Sigmoid colon (tissue), 7 donors: ENCODE measurements at places on chromosomes 4 and X.

GRCh38 chr4:33111117-33111516 lies 2390.9 kb downstream of the PCDH7 start:
- DNase-seq: no peak

DNA sequence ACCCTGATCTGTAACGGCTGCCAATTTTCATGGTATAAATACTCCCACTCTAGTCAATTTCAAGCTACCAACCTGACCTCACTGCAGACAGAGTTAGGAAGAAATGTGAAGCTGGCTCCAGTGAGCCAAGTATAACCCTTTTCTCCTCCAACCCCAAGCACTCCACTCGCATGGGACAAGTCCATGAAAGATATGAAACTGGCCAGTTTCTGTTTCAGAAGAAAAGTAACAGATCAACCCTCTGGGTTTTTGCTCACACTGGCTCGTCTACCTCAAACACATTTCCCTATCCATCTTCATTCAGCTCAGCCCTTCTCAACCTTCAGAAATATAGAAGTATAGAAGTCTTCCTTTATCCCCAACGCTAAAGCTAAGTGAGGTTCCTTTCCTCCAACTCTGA lies 82.4 kb upstream of the NDP start:
- no peak for DNase-seq

DNA sequence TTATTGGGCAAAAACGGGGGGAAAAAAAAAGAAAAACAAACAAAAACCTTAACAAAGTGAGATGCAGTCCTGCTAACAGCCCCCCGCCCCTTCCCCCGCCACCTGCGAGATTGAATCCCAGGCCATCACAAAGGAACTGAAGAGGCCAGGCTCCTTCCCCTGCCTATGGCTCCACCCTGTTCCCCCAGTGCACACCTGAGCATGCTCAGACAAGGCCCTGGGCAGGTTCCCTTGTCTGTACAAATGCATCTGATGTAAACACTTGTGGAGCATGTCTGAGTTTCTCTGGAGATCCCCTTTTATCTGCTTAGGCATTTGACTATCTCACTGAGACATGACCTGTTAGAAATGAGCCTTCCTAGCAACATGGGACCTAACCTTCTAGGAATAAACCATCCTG lies 983.7 kb upstream of the PABPC4L start:
- no peak for DNase-seq

- DNase-seq: no peak
These were observed 24.2 kb upstream of the HELT start for GRCh38 chr4:184994010-184994622.

DNA sequence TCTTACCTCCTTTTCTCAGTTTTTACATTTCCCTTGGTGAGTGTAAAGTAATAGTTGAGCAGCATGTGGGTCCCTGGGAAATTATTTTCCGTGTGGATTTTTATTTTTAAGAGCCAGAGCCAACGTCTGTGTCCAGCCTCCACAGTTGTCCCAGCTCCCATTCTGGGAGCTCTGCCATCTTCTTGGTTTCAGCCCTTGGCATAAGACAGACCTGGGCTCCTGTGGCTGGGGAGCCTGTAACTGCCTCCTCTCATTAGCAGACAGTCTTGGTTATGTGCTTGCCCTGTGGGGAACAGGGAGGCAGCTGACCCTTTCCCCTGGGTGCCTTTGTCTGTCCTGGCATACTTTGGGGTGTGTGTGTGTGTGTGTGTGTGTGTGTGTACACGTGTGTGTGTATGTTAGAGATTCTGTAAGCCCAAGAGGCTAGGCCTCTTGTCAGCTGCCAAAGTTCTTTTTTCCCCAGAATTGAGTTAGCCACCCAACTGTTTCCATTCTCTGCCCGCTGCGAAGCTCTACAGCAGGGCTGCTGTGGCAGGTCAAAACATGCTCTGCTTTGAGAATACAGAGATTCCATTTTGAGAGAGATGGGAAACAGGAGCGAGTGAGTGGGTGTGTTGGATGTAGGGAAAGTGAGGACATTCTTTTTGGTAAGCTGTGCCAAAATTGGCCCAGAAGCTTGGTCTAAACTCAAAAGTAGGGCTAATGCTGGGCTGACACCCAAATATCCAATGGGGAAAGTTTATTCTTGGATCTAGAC lies 140.7 kb downstream of the TMEM164 start:
- DNase-seq: no peak
